ENCODE measurements at places on chromosomes 3 and 15.

DNA sequence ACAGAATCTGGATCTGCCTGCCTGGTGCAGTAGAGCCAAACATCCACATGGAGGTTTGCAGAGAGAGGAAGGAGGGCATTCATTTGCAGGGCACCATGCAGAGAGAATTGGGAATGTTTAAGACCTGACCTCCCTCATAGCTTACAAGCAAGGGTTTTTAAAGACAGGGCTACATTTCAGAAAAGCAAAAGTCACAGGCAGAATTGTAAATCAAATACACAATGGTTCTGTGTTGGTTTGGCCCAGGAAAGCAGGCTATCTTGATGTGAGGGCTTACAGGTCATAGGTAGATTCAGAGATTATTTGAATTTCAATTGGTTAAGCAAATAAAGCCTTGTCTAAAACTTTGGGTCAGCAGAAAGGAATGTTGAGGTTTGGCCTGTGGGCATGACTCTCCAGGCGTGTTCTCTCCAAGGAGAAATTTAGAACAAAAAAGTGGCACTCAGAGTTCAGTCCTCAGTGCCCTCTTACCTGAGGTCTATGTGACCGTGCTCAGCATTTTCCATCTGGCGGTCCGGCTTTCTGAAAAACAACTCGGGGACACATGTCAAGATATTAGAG, 91.5 kb downstream of the CD47 start:
- DNase-seq = no peak

- DNase-seq = no peak
Measured at GRCh38 chr3:188234132-188234531, 80.2 kb downstream of the LPP start.

DNA sequence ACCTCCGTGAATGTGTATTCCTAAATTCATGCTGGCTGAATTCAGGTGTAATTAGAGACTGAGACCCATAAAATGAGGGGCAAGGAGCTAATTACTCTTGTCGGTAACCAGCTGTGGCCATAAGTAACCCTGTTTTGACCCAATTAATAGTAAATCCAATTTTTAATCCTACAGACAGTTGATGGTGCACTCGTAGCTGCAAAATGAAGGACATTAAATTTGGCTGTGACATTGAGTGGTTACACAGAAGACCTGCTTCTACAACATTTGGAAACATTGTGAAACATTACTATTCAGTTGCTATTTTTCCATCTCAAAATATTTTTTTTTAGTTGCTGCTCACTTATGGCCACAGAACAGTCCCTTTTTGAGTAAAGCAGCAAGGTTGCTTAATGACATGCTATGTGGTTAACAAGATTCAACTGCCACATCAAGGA, 33.0 kb downstream of the MBNL1 start:
- DNase-seq = no peak

GRCh38 chr3:43015991-43016865, 37.1 kb downstream of the GASK1A start:
- no peak for DNase-seq

DNA sequence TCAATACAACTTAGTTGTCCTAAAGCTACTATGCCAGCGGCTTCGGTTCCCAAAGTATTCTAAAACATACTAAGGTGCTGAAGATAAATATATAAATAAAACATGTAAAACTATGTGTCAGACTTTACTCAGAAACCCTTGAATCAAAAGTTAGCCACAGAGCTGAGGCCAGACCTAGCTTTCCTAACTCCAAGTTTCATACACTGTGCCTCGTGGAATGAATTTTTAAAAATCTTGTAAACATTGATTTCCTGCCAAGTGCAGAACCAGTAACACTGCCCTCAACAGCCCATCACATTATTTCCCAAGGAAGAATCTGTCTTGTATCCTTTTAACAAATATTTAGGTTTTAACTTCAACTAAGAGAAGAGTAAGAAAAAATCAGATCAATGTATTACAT, 36.4 kb downstream of the TAMM41 start:
- DNase-seq = no peak

- DNase-seq = no peak
Measured at GRCh38 chr3:23302271-23302670, 99.1 kb downstream of the UBE2E2 start.

DNA sequence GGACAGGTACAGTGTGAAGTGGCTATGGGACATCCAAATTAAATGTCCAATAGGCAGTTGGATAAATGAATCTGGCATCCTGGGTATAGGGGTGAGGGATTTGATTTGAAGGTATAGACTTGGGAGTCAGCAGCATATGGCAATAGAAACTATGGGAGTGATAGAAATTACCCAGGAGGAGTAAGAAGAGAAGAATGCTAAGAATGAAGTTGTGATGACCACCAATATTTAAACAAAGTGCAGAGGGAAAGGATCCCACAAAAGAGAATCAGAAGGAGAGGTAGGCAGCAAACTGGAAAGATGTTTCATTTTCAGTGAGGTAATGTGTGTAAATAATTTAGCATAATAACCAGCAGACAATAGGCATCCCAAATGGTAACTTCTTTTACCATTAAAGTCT, 13.8 kb upstream of the MSL2 start:
- no peak for DNase-seq

DNA sequence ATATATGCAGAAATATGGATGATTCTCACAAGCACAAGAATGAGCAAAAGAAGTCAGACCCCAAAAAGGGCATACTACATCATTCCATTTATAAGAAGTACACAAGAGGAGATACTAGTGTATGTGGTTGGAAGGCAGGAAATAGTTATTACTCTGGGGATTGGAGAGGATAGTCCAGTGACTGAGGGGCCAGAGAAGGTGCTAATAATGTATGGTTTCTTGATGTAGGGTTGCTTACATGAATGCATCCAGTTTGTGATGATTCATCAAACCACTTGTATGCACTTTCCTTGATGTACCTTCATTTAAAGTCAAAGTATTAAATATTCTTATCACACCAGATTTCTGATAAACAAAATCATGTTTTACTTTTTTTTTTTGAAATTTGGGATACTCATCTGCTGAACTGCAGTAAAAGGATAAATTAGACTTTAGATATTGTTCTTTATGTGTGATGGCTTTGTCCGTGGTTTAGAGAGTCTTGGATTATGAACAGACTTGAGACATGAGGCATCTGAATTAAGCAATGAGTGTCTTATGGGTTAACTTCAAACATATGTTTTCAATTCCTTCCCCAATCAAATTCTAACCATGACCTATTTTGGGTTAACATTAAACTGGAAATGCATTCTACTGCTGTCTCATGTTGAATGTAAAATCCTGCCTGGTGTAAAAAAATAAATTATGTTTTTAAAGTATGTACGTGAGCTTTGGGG, 171.2 kb downstream of the SEMA6D start:
- no peak for DNase-seq

DNA sequence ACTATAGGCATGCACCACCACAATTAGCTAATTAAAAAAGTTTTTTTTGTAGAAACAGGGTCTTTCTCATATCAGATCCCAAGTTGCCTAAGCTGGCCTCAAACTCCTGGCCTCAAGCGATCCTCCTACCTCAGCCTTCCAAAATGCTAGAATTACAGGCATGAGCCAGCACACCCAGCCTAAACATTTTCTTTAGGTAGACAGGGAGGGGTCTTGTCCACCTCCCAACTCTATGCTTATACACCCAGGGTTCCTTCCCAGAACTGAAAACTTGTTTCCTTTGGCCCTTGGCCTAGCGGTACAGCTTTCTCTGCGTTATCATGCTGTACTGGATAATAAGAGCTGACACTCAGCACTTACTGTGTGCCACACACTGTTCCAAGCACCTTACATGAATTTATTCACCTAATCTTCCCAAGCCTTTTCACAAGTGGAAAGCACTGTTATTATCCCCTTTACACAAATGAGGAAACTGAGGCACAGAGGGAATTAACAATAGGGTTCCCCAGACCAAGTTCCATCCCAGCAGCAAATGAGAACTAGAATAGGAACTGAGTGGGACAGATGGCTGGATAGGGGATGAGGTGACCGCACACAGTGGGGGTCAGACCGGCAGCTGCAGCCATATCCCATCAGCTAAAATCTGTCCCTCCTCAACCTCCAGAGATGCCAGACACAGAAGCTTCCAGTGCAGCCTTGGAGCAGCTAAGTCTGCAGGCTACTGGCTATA, 150.8 kb downstream of the MEGF11 start:
- DNase-seq = no peak

GRCh38 chr3:2506776-2507175, 408.1 kb downstream of the CNTN4 start:
- no peak for DNase-seq

- no peak for DNase-seq
Measured at GRCh38 chr3:184884359-184885017, 72.5 kb downstream of the VPS8 start.

DNA sequence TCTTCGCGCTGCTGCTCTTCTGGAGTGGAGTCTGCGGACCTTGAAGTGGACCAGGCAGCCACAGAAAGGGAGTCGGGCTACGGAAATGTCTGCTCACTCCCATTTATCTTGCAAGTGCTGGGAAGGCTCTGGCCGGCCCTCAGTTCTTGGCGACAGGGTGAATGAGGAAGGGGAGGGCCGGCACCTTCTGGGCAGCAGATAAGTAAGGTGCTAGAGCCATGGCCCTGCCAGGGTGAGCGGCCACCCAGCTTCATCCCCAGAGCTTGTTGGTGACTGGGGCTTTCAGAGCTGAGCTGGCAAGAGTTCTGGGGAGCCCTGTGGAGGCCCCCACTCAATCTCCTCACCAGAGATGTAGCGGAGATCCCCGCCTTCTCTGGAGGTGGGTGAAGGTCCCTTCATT, 103.5 kb downstream of the ASB7 start:
- no peak for DNase-seq

DNA sequence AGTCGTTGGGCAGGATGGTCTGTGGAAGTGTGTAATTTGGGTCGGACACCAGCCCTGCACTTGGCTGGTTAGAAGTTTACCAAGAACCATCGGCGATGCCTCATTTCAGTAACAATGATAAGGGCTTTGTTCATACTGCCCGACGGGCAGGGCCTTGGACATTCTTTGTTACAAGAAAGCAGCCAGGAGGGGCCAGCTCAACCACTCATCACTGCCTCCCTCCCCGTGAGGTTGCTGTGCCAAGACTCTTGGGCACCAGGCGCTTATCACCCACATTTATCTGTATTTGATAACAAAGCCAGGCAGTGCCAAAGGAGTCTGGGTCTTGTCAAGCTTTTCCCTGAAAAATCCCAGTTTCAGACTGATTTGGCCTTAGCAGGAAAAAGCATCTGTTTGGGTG, 235.0 kb downstream of the ADAMTS17 start:
- DNase-seq = no peak

DNA sequence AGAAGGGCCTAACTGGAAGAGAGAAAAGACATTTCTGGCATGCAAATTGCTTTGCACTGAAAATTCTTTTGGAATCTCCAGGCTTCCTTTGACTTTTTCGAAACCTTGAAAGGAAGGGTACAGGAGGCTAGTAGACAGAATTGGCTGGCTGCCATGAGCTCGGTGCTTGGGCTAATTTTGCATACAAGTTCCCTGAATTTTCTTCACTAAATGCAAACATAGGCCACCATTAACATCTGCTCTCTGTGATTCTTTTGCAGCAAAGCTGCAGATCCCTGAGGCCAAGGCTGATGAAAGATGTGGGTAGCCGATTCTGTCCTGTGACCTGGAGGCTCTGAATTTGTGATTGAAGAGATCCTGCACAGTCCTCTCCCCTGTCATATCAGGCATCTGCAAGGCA, 247.8 kb upstream of the MCTP2 start:
- DNase-seq = no peak

GRCh38 chr3:78823859-78824258, 943.9 kb downstream of the ROBO1 start:
- DNase-seq = no peak

GRCh38 chr3:168322941-168323340, 227.2 kb upstream of the GOLIM4 start:
- no peak for DNase-seq

- no peak for DNase-seq
Measured at GRCh38 chr15:64891561-64891960, 20.1 kb upstream of the ANKDD1A start.

GRCh38 chr3:73694983-73695757, 70.4 kb upstream of the PDZRN3 start:
- DNase-seq = no peak

DNA sequence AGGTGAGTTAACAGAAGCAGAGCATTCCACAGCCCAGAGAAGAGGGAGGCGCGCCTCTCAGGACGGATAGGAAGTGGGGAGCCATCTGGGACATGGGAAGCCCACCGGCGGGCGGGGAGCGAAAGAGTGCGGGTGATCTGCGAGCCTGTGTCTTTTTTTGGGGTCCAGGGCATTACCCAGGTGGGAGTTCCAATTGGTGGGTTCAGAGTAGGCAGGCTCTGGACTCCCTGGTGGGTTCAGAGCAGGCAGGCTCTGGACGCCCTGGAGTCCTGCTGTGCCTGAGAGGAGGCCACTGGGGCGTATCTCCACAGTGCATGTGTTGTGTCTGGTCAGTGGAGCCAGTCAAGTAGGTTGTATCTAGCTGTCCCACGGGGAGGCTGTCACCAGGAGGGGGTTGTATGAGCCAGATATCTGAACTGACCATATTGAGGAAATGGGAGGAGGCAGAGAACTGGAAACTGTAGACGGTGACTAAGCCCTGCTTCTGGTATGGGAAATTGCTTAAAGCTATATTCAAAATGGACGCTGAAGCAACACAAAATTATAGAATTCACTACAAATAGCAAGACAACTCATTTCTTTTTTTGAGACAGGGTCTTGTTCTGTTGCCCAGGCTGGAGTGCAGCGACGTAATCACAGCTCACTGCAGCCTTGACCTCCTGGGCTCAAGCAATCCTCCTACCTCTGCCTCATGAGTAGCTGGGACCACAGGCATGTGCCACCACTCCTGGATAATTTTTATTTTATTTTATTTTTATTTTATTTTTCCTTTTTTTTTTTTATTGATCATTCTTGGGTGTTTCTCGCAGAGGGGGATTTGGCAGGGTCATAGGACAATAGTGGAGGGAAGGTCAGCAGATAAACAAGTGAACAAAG, 34.5 kb upstream of the CHST2 start:
- DNase-seq = no peak

GRCh38 chr3:53023072-53023823, 22.6 kb downstream of the SFMBT1 start:
- no peak for DNase-seq

DNA sequence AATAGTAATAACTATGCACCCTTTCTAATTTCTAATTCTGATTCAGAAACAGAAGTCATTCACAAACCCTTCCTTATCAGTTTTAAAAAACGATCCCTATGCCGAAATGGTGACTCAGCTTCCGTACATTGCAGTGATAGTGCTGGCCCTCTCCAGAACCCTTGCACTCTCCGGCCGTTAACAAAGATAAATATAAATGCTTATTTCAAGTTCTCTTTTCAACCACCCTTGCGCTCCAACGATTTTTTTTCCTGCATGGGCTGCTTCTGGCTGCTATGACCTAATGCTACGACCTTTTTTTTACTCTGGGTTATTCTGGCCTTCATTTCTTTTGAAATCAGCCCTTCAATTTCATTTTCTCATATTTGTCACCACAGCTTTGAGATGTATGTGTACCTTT, 646.2 kb downstream of the NTRK3 start:
- DNase-seq = no peak

GRCh38 chr15:78212008-78212407, 22.4 kb downstream of the ACSBG1 start:
- DNase-seq = no peak

DNA sequence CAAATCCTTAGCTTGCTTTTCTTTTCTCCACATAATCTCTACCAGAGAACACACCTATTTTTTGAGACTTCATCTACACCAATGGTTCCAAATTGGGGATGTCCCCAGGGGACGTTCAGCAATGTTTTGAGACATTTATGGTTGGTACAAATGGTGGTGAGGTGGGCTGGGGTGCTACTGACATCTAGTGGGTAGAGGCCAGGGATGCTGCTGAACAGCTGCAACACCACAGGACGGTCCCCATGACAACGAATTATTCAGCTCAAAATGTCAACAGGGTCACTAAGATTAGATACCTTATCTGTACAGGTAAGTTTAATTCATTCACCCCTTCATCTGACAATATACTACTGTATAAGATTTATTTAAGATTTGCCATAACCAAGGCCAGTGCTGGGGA, 14.4 kb downstream of the GK5 start:
- DNase-seq = no peak

Measured in activated gamma-delta T cell treated with anti-CD3 and anti-CD28 coated beads, Interleukin-2, amount 50 U/mL, for 16 hours (primary cell).